ENCODE measurements at places on chromosomes 1 and 21.

GRCh38 chr1:51172811-51173210, 63.3 kb upstream of the RNF11 start:
- DNase-seq, result no peak

GRCh38 chr1:242735323-242735722, 210.8 kb upstream of the PLD5 start:
- no peak for DNase-seq

DNA sequence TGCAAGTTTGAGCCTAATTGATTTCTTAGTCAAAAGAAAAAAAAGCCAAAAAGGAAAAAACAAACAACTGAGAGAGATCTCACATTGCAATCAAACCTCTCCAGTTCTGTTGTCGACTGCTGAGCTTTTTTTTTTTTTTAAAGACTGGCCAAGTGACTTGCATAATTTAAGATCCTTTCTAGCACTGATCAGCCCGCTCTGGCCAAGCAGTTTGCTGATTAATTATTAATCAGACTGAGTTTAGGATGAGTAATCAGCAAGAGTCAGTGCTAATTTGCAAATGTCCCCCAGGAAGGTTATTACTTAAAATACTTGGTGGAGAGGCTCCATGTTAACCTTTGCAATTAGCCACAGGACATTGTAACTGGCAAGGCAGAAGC, 39.3 kb downstream of the HMGB4 start:
- no peak for DNase-seq

DNA sequence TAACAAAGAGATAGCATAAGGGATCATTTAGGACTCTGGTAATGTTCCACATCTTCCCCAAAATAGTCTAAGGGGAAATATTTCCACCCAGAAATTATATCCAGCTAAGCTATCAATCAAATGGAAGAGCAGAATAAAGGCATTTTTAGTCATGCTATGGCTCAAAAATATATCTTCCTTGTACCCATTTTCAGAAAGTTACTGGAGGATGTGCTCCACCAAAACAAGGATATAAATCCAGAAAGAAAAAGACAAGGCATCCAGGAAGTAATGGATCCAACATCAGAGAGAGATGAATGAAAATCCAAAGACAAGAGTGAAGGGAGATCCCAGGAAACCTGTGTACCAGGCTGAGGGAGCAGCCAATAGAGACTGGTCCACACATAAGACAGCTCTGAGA, 2.7 kb upstream of the KRTAP10-8 start:
- DNase-seq, result no peak

DNA sequence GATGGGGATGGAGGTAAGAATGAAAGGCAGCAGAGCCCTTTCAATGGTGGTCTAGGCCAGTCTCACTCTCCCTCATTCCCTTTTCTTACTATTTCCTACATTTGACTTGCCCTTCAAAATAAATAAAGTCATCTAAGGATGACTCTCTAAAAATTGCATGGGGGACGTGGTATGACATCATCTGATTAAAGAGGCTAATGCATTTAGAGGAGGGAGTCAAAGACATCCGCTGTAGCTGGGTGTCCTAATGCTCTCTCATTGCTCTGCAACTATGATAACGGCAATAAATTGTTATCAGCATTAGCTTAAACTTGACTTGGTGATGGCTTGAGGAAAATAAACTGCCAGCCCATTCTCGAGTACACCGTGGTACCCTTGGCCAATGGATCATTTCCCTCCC, 225.6 kb upstream of the PBX1 start:
- no peak for DNase-seq

DNA sequence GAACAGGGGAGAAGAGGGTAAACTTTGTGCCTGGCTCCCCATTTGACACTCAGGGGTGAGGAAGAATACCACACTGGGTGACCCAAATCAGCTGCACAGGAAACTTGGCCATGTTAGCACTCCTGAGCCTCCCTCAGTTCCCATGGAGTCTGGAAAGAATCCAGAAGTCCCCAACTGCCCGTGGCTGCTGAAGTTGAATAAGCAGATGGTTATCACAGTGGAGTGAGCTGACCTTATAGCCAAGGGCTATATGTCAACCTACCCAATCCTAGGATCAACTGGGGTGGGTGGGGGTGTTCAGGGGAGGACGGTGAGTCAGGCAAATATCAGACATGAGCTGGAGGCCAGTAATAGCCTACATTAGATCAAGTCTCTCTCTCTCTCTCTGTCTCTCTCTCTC, 20.4 kb downstream of the KCNH1 start:
- DNase-seq, result no peak

DNA sequence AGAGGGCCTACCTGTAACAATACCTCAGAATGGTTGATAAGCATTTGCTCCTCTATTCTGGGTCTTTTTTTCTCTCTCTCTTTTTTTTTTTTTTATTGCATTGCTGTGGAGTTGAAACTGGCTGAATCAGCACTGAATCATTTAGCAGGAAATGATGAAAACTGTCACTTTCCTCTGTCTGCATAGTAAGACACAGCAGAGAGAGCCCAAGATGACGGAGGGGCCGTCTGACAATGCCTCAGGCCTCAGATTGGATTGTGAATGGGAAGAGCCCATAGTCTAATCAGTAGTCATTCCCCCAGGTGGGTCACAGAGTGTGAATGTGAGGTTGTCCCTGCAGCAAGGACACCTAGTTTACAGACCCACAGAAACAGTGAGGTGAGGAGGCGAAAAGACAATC, 193.2 kb upstream of the PLXNA2 start:
- DNase-seq, result no peak

DNA sequence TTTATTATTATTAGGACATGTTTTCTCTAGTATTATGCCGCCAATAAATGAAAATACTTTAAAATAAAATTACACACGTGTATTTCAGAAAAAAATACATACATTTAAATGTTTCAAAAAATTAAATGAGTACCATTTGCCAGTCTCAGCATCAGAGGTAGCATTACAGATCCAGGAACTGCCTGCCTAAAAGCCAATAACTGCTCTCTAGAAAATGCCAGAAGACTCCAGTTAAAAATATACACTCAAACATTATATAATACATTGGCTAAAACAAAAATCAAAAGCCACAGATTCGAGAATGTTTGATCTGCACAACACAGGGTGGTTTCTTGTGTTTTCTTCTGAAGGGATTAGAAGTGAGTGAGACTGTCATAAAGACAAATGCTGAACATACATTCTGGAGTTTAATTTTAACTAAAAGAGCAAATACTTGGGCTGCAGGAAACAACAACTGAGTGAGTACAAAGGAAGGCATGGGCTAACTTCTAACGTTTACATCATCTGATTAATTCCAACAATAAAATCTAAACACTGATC, 105.5 kb downstream of the RERE start:
- no peak for DNase-seq

GRCh38 chr1:3948344-3948743, 48.3 kb upstream of the C1orf174 start:
- peak; percentile 55 for DNase-seq

- no peak for DNase-seq
These were observed 140.4 kb downstream of the COL24A1 start for GRCh38 chr1:86016076-86016759.

GRCh38 chr21:45522381-45522780, 19.9 kb downstream of the SLC19A1 start:
- no peak for DNase-seq

- DNase-seq, result no peak
These were observed 1.3 kb upstream of the SLC30A1 start for GRCh38 chr1:211580303-211580687.

GRCh38 chr21:16569679-16570078, 839.9 kb downstream of the USP25 start:
- no peak for DNase-seq

GRCh38 chr1:97668945-97669344, 251.9 kb downstream of the DPYD start:
- peak; percentile 25 for DNase-seq

- peak; percentile 79 for DNase-seq
These were observed 32.8 kb upstream of the IFNAR2 start for GRCh38 chr21:33196941-33197374.

GRCh38 chr21:33505833-33506232, 14.3 kb upstream of the DNAJC28 start:
- no peak for DNase-seq

DNA sequence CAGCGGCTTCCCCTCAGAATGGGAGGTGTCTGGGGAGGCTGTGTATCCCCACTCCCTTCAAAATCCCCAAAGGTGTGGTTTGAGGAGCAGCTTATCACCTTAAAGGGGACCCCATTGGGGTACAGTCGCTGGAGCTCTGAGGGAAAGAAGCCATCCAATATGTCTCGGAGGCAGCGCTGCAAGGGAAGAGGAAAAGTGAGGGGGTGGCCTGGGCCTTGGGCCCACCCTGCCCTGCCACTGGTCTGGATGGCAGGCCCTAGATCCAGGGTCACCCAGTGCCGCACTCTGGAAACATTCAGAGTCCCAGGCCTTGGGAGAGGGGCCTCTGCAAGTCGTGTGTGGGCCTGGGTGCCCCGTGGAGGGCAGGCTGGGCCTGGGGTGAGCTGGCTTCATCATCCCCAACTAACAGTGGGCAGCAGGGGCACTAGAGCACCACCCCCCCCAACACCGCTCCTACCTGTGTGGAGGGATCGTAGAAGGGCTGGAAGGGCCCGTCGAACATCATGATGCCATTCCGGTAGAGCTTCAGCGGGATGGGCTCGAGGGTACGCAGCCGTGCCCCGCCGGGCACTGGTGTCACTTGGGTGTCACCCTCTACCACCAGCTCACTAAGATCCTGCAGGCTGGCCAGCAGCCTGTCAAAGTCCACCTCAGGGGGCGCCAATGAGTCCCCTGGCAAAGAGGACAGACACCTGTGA, 5.6 kb downstream of the SH3BGRL3 start:
- DNase-seq, result peak; percentile 41

GRCh38 chr1:228875741-228876140, 140.5 kb downstream of the RHOU start:
- DNase-seq, result no peak

DNA sequence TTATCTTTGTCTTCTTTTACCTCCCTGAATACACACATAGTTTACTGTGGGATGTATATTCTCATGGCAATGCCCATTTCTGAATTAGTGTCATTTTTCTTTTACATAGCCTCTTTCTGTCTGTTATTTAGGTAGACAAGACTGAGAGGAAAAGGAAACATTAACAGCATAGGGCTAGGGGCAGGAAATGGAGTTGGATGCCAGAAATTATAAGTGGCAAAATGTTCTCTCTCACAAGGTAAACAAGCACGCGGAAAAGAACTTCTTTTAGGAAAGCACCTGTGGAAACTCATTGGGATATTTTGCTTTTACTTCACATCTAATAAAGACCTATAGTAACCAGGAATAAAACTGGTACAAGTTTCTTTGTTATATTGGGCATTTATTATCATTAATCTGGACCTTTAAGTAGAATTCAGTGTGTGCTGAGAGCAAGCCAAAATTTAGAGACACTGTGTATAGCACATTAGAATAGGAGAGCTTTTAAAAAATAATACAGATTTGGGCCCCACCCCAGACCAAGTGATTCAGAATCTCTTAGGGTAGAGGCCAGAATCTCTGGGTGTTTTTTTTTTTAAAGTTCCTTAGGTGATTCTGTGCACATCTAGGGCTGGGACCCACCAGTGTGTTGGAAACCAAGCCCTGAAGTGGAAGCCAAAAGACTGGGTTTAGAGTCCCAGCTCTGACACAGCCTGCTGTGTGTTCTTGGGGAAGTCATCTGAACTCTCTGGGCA, 32.7 kb downstream of the S100A10 start:
- DNase-seq, result no peak

DNA sequence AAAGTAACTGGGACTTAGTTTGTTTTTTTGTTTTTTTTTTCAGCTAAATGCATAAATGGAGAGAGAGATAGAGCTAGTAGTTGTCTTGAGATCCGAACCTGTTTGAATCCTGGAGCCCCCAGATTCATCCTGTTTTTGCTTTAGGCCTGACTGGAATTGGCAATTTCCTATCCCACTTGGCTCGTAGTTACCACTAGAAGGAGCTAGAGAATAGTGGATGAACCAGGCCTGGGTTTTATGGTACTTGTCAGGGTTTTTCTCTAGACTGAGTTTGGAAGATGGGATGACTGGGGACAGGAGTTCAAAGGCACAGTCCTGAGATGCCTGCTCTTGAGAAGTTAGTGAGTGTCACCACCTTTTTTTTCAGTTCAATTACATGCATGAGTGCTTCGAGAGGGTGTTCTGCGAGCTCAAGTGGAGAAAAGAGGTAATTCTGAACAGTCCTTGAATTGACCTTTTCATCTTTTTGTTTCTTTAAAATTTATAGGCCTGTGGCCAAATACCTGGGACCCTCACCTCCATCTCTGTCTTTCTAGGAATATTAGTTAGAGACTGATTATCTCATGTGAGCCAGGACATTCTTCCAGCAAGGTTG, 23.4 kb downstream of the CELF3 start:
- DNase-seq, result peak; percentile 65

DNA sequence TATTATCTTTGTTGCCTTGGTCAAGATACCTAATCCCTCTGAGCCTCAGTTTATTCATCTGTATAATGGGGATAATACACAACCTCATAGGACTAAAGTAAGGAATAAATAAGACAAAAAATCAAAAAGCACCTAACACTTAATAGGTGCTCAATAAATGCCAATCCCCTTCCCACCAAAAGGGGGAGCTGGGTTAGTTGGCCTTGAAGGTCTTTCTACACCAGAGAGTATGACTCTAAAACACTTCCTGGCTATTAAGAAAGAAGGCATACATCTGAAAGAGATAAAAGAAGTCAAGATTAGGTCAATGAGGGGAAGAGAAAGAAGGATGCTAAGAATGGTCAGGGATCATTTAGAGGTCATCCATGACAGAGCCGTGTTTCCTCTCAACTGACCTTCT, 11.1 kb downstream of the VSIG8 start:
- DNase-seq, result peak; percentile 13

DNA sequence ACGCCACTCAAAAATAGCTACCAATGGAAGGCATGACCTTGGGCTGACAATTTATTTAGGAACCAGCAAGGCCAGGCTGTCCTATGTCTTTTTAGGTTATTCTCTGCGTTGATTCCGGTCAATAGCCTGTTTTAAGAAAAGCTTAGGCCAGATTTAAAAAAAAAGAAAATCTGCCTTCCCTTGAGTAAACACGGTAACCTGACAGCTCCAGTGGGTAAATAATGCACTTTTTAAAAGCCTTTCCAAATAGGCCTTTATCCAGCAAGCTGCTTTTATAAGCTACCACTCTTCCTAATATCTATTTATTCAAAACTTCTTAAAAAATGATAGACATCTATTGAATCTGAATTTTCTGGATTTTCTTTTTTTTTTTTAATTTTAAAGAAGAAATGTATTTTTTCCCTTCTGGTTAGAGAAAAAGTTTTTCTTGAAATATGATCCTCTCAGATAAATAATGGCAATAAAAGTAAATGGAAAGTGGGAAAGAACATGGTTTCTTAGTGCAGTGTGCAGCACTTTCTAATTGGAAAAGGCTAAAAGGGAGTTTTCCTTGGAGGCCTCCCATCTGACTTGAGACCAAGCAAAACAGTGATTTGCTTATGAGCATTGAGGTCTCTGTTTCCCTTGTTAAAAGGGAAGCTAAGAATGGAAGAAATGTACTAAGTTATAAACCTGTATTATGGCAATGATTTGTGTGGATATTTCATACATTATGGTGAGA, 281.0 kb upstream of the RUNX1 start:
- DNase-seq, result no peak

Data from NCI-H69 (cell line).